Right forelimb (tissue), 1 donor: ENCODE measurements at places on chromosomes 11 and 22.

DNA sequence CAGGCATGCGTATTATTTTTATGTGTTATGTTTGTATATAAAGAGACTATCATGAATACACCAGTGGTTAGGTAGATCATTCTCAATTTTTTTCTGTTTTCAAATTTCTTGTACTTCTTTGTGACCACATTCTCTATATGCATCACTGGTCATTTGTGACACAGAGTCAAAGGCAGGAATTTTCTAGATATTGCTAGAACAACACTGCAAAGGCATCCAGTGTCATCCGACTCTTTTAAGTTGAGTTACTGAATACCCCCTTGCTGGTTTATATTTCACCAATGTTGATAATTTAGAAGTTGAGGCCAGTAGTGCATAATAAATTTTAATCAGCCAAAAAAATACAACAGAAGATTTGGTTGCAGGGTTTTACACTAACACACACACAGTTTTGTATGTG, 351.8 kb downstream of the CASP12 start:
- no peak for DNase-seq

- no peak for DNase-seq
Observed at GRCh38 chr11:8040261-8040920, 40.6 kb upstream of the TUB start.

DNA sequence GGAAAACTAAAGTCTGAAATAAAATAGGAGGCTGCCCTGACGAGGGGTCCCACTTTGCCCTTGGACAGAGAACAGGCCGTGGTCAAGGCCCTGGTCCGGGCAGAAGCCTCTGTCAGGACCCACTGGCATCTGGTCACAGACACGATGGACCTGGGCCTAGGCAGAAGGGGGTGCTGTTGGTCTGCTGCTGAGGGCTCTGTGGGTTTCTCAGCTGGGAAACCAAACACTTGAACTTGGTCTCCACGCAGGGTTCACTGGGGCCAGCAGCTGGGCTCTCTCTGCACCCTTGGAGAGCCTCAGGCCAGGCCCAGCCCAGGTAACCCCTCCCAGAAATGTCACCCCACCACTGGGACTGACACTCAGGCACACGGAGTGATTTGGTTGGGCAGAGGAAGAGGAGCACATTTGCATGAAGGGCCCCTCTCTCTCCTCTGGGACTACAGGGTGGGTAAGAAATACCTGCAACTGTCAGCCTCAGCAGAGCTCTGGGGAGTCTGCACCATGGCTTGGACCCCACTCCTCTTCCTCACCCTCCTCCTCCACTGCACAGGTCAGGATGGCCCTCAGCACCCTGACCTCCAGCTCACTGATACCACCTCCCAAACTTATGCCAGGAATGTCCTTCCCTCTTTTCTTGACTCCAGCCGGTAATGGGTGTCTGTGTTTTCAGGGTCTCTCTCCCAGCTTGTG, 48.1 kb upstream of the TOP3B start:
- DNase-seq = no peak

DNA sequence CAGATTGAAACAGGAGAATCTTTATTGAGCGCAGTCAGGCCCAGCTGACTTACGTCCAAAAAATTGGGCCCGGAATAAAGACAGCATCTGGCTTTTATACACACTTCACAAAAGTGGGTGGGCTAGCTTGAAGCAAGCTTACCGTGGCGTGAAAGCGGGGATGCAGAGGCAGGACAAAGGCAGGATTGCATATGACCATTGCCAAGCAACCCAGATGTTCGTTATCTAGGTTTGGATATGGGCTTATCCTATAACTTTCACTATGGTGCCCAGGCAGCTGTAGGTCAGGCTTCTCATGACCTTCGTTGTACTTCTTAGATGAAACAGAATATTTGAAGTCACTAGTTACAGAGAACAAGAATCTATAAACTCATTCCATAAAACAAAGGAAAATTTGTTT, 1575.6 kb upstream of the RAG2 start:
- no peak for DNase-seq

DNA sequence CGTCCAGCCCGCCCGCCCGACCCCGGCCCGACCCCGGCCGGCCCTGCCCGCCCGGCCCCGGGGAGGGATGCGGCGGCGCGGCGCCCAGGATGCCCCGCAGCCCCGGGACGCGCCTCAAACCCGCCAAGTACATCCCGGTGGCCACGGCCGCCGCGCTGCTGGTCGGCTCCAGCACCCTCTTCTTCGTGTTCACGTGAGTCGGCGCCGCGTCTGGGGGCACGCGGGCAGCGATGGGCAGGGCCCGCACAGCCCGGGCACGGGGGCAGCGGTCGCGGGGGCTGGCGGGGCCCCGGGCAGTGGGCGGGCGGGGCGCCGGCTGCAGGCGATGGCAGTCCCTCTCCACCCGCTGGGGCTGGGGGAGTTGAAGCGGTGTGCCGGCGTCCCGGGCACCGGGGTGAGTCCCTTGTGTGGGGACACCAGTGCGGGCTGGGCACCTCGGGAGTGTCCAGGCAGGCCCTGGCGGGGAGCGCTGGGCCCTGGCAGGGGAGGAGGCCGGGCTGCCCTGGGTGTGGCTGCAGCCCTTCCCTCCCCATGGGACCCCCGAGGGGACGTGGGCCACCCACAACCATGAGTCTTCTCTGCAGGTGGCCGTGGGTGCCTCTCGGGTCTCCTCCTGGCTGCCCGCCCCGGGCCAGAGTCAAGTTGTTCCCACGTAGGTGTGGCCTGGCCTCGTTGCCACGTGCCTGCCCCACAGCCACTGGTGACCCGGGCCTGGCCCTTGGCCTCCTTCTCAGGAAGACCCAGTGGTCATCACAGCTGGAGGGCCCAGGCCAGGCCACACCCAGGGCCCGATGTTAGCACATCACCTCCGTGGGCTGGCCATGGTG, 468 bp downstream of the ZDHHC8 start:
- no peak for DNase-seq

- DNase-seq = no peak
Observed at GRCh38 chr22:43337385-43337784, 5.8 kb downstream of the SCUBE1 start.

- DNase-seq = no peak
Observed at GRCh38 chr11:74020539-74020938, 11.7 kb upstream of the UCP3 start.

- DNase-seq = no peak
Observed at GRCh38 chr11:105202844-105203548, 63.4 kb upstream of the CARD18 start.

- DNase-seq = no peak
Observed at GRCh38 chr11:94169930-94170545, 41.4 kb downstream of the PANX1 start.

DNA sequence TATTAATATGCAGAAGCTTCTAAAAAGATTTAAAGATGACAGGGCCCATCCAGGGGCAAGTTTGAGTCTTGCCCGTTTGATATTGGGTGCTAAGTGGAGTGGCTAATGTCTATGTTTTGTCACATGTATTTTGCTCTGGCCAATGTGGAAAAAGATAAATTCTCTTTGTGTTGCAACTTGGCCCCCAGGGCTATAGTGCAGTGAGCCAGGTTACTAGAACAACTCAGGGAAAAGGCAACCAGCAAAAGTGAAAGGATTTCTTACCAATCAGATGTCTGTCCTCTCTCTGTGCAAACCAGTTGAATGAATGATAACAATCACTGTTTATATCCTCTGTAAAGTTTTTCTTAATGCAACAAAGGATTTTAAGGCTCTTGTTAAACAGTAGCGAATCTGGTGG, 4.6 kb upstream of the CLNS1A start:
- no peak for DNase-seq

DNA sequence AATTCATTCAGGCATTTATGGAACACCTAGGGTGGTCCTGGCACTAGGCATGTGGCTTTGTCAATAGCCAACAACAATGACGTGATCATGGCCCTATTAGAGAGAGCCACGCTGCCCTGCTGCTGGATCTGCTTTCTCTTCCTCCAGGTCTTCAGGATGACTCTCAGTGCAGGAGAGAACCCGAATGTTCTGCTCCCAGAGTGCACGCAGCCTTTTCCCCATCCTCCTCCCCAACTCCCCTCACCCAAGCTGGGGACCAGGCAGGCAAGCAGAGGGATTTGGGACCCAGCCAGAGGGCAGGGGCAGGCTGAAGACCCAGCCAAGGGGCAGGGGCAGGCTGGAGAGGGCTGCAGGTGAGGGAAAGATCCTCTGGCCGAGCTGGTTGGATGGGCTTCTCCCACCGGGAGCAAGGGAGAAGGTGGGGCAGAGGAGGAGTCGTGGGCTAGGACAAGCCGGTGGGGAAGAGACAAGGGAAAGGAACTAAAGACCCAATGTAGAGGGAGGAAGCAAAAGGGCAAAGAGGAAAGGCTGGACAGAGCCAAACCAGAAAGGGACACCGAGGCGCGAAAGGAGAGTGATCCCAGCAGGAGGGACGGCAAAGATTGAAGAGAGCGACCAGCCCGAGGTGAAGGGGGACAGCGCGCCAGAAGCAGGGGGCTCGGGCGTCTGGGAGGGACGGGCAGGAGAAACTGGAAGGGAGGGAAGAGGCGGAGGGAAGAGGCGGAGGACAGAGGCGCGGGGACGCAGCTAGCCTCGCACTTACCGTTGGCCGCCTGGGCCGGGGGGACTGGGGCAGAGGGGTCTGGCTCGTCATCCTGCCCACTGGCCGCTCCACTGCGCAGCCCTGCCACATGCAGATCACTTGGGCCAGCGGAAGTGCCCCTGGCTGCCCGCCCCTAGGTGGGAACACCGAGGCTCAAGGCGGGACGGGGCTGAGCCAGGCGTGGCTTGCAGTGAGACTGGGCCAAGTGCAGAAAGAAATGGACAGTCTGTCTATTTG, at the start of gene KCTD14:
KCTD14 (minus strand) TSS at position 880 of the 1,000 bp plus-strand sequence; CDS start at position 853, 27 bp downstream.
- DNase-seq = peak; percentile 72
